ENCODE measurements at places on chromosomes 12 and 14.

GRCh38 chr14:39090548-39091111, 12.4 kb downstream of the SEC23A start:
- no peak for DNase-seq

DNA sequence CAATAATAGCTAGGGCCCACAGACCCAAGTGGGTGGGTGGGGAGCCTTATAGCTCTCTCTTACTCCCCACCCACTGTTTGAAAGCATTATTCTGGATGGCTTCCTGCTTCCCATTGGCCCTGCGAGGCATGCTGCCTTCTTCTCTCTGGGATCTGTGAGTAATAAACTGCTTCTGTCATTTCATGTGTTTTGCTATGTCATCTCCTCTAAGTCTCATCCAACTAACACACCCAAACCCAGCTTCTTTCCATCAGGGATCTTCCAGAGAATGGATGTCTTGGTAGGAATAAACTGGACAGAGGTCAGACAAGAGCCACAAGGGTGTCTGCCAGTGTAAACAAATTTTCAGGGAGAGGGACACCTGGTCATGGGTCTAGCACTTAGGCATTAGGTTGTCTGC, 66.4 kb upstream of the BDKRB2 start:
- DNase-seq = no peak

DNA sequence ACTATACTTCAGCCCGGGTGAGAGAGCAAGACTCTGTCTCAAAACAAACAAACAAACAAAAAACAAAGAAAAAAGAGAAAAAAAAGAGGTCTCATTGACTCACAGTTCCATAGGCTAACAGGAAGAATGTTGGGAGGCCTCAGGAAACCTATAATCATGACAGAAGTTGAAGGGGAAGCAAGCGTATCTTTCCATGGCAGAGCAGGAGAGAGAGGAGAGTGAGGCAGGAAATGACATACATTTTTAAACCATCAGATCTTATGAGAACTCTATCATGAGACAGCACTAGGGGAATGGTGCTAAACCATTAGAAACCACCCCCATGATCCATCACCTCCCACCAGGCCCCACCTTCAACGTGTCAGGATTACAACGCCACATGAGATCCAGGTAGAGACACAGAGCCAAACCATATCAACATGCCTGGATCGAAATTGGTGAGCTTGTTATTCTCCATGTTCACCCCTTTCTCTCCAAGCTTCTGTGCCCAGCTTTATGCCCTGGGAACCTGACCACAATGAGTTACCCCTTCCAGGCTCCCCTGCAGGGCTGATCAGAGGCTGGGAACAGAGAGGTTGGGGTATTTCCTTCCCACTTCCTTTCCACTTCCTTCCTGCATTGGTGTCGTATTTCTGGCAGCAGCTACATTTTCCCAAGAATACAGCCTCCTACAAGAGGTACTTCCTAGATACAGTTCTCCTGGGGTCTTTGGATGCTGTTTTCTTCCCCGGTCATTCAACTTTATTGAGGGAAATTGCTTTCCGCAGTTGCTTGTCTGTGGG, 219.3 kb upstream of the FLRT2 start:
- no peak for DNase-seq

- DNase-seq = no peak
Observed at GRCh38 chr14:37232907-37233481, 35.3 kb downstream of the MIPOL1 start.

GRCh38 chr12:77152623-77153193, 87.3 kb upstream of the E2F7 start:
- no peak for DNase-seq

GRCh38 chr14:78324353-78324752, 154.2 kb downstream of the NRXN3 start:
- DNase-seq = no peak

DNA sequence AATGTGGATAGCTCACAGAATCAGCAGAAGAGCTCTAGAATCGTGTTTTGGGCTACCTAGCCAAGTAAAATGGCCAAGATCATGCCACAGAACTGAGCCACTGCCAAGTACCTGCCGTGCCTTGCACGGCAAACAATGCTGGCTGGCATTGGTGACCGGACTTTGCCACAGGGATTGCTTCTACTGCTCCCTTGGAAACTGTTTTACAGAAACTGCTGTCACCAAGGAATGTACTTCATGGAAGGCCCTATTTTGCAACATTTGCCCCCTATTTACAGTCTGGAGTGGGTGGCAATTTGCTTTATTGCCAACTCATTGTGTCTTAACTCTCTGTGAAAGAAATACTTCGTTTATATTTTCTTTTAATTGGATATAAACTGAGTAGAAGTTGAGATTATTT, 49.0 kb downstream of the BORCS5 start:
- no peak for DNase-seq

GRCh38 chr12:13181375-13182070, 15.0 kb upstream of the EMP1 start:
- no peak for DNase-seq

DNA sequence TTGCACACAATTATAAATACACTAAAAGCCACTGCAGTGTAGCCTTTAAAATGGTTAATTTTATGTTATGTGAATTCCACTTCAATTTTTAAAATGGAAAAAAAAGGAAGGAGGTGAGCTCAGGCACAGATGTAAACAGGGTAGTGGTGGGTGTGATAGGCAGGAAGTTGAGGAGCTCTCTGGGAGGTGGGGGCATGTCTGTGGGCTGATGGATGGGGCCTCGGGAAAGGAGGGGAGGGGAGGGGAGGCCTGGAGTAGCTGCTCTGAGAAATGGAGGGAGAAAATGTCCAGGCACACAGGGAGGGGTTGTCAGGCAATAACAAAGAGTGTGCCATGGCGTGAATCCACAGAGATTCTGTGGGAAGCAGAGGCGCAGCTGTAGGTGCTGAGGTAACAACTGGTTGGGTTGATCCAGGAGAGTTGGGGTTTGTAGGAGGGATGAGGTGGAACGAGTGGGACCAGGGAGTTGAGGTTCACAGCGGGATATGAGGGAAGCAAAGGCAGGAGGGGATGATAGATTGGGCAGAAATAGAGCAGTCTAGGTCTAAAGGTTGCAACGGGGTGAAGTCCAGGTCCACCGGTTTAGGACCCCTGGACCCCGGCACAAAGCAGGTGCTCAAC, 57.2 kb downstream of the LTBP2 start:
- DNase-seq = no peak

DNA sequence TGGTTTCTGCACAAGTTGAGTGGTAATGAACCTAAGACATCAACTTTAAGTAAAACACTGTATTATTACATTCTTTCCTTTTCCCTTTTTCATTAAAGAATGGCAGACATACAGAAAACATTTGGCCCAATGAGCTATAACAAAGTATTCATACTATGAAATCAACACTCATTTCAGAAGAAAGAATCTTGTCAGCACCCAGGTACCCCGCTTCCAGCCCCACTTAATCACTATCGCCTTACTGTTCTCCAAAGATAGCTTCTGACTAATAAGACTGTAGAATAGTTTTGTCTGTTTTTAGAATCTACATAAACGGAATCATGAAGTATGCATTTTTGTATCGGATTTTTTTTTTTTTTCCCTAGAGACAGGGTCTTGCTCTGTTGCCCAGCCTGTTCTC, 9.5 kb downstream of the CNTN1 start:
- no peak for DNase-seq

DNA sequence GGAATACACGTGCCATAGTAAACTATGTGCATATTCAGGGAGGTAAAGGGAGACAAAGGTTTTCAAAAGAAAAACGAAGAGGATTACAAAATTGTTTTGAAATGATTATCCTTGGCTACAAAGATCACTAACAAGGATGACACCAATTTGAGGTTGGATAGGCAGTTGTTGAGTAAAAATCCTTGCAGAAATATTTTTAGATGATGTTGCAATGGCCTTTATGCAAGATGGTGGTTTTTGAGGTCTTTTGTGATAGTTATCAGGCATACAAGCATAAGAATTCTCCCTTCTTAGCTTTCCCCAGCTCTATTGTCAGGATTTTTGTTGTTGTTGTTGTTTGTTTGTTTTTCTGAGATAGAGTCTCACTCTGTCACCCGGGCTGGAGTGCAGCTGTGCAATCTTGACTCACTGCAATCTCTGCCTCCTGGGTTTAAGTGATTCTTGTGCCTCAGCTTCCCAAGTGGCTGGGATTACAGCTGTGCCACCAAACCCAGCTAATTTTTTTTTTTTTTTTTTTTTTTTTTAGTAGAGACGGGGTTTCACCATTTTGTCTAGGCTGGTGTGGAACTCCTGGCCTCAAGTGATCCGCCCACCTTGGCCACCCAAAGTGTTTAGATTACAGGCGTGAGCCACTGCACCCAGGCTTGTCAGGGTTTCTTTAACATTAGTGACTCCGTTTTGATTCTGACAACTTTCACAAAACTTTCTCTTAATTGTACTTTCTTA, 7.8 kb downstream of the RNASE1 start:
- DNase-seq = no peak

GRCh38 chr12:93847517-93848474, 170.6 kb downstream of the CRADD start:
- no peak for DNase-seq

- no peak for DNase-seq
Observed at GRCh38 chr12:93080452-93080851, 151.4 kb upstream of the EEA1 start.

GRCh38 chr14:106060276-106060975, 534.0 kb downstream of the TMEM121 start:
- DNase-seq = no peak

DNA sequence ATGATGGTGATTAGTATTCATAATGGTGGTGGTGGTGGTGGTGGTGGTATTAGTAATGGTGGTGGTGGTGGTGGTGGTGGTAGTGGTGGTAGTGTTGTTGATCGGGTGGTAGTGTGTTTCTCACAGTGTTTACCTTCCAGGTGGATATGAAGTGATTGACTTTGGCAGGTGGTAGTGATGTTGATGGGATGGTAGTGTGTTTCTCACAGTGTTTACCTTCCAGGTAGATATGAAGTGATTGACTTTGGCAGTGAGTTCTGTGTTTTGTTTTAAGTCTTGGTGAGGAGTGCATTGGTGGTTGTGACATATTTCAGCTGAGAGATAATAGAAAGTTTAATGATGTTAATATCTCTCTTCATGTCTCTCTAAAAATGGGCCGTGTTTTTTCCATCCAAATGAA, 189.4 kb downstream of the TMTC2 start:
- no peak for DNase-seq

DNA sequence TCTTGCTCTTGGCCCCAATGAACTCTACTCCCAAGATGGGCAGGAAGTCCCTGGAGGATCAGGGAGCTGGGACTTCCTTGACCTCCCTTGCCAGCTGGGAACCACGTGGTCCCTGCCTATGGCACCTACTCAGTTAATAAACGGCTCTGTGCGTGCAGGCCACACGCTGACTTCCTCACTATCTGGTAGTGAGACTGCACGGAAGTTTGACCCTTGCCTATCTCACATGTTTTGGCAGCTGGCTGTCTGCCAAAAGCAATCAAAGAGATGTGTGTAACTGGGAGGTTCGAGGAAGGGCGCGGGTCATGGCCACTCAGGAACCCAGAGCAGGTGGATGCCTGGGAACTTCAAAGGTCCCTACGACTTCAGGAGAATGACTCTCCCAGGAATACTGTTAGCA, 57.9 kb downstream of the RFLNA start:
- DNase-seq = no peak

DNA sequence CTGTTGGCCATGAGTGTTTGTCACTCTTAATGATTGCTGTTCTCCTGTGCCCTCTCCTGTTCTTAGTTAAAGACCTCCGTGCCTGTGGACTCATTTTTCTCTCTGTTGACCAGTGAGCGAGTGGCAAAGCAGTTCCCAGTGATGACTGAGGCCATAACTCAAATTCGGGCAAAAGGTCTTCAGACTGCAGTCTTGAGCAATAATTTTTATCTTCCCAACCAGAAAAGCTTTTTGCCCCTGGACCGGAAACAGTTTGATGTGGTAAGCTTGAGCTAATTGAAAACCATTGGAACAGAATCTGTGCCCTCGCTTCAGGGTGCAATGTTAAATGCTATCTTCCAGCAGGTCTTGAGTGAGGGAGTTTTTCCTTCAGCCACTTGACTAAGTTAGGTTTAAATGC, 19.8 kb downstream of the ACAD10 start:
- no peak for DNase-seq

DNA sequence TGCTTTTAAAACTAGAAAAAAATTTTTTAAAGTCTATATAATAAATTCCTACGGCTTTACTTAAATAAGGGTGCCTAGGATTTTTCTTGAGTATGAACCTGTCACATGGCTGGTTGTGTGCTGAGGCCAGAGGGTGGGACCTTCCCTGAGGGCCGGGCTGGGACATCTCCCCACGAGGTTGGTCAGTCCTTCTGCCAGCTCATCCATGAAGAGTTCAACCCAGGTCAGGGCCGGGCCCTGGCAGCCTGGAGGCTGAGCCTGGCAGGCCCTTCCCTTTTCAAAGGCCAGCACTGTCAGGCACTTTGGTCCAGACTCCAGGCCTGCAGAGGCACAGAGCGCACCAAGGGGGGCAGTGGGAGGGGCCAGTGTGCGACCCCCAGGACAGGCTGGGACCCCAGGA, 31.7 kb downstream of the TNFAIP2 start:
- no peak for DNase-seq

- DNase-seq = no peak
Observed at GRCh38 chr14:97120204-97120603, 323.0 kb downstream of the VRK1 start.

DNA sequence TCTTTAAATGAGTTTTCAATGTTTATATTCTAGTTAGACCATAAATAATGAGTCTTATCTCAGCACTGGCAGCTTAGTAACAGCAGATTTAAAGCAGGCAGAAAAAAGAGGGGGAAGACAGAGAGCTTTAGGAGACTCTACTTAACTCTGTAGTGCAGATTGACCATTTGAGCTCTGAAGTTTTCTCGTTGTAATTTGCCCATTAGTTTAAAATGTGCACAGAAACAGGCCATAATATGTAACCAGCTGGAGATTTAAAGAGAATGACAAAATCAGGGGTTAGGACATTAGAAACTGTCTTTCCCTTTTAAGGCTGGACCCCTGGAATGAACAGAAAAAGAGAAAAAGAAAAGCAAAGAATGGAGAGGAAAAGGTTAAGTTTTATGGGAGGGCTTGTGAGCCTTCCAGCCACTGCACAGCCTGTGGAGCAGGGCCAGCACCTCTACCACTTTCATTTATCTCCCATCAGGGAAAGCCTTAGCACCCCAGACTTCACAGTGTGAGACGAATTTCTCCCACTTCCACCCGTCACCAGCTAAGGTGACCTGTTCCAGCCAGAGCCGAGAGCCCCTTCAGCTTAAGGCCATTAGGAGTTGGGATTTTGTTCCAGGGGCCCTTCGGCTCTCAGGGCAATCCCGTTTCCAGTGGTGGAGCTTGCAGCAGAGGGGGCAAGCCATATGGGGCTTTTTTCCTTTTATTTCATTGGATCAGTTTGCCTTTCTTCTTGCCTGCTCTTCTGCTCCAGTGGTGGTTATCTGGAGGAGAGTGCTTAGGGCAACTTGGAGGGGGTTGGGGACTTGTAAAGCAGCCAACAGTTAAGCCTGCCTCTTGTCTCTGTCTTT, 8.0 kb downstream of the IL22 start:
- no peak for DNase-seq

DNA sequence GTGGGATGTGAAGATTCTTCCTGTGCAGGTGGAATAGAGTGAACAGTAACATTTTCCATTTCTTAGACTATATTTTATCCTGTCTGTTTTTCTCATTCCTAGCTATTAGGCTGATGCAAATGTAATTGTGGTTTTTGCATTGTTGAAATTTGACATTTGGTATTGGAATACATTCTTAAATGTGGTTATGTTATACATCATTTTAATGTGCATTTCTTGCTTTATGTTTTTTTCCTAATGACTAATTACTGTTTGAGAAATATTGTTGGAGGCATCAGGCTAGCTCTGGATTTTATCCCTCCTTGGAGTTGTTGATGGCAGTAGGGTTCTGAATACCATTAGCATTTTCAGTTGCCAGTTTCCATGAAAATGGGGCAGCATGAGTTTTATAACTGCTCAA, 75.9 kb upstream of the GNG2 start:
- DNase-seq = no peak
